ENCODE measurements at places on chromosomes 5 and 9.

- DNase-seq = no peak
Measured at GRCh38 chr5:115297031-115297430, 577 bp upstream of the CCDC112 start.

- DNase-seq = no peak
Measured at GRCh38 chr5:118791926-118792734, 196.2 kb downstream of the DTWD2 start.

GRCh38 chr5:135608761-135609443, 30.1 kb upstream of the CXCL14 start:
- DNase-seq = no peak

DNA sequence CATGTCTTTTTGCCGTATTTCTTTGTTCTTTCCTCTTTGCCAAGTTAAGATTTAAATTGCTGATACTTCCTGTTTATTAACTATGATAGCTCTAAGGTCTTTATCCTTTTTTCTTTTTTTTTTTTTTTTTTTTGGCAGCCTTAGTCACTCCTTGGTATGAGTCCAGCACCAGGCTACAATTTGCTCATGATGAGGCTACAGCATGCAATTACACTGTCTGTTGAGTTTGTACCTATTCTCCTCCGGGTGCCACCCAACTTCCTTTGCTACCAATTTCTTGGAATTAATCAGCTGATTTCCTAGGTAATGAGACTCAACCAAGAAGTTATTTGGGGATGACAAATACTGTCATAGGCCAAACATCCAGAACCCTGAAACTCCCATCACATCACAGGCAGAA, 25.5 kb downstream of the ACTL7B start:
- no peak for DNase-seq

DNA sequence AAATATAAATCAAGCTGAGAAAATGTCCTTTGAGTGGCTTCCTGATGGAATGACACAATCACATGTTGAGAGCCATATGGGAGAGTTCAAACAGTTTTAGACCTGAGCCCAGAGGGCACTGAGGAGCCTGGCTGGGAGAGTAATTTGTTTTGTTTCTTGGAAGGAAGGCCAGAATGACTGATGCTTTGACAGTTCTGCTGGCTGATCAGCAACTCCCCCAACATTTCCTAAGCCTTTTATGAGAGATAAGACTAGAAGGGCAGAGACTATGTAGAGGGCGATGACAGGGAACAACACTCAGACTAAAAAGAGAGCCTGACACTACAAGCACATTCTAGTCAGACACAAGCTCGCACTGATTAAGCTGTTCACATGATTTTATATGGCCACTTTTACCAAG, 169.2 kb downstream of the COX7C start:
- no peak for DNase-seq

- no peak for DNase-seq
Measured at GRCh38 chr9:81264516-81264915, 424.8 kb downstream of the TLE1 start.

- DNase-seq = no peak
Measured at GRCh38 chr5:121424976-121425375, 426.7 kb upstream of the FTMT start.

DNA sequence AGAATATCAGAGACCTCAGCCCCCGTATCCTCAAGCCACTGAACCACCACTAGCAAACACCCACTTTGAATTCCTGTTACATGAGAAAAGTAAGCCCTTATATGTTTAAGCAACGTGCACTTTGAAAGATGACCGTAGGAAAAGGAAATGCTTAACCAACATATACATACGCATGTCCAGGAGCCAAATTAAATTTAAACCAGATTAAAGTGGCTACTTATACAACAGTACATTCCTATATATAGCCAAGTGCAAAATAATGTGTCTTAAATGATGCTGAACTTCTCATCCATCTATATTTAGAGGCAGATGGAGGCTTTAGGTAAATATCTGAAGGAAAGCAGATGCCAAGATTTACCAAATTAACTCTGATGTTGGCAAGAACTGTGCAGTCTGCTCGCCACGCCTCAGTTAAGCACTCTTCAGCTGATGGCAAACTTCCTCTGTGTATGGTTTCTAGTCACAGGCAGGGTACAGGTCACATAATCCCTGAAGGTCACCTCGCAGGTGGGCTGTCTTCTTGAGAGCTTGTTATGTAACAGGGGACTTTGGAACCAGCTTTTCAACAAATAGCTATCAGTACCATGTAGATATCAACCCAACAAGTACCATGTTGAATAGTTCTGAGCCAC, 8.6 kb downstream of the GCNT4 start:
- no peak for DNase-seq

GRCh38 chr9:137205126-137206069, at the start of the genes NDOR1 and TMEM203:
TSS of gene NDOR1 (plus strand) at chr9:137205700. CDS start at chr9:137205778, 78 bp downstream.
TSS of gene TMEM203 (minus strand) at chr9:137205648. CDS start at chr9:137205414, 234 bp downstream.
- DNase-seq = peak; percentile 87

DNA sequence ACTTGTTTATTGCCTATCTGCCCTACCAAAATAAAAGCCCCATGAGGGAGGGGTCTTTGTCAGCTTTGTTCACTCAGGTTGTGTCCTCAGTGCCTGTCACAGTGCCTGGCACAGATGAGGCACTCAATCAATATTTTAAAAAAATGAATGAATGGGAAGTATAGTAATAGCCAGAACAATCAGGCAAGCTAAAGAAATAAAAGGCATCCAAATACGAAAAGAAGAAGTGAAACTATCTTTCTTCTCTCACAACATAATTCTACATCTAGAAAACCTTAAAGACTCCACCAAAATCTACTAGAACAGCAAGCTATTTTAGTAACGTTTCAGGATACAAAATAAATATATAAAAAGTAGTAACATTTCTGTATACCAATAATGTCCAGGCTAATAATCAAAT, 37.8 kb upstream of the C5orf63 start:
- DNase-seq = no peak

DNA sequence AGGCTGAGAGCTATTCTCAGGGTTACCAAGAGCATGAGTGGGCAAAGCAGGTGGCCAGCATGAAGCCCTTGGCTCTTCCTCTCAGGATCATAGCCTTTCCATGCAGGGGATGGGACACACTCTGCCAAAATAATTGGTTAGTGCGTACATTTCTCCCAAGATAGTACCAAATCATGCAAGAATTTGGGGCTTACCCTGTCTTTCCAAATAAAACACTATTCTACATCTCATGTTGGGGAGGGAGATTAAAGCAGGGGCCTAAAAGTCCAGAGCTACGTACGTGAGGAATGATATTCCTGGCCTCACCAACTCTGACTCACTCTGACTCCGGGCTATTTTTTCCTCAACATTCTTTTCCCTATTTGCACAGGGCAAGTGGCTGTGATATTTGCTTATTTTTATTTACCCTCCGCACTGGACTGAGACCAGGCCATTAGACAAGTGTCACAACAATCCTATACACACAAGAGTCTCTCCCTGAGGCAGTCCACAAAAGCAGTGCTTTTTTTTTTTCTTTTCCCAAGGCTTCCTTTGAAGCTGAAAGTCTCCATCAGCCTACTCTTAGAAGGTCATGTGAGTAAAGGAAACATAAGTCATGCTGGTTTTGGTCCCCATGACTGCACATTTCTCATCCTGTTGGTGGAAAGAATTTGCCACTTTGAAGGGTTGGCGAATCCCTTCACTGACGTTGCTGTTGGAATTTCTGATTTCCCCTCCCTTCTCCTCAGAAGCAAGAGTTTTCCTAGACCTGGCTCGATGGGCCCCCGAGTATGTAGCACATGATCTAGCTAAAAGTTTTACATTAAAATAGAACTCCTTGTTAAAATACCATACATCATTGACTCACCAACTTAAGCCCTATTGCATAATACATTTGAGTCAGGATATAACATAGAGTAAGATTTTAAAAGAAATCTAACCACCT, 40.0 kb downstream of the TMEM252 start:
- DNase-seq = no peak

- DNase-seq = no peak
Measured at GRCh38 chr9:14391620-14392019, 77.7 kb upstream of the NFIB start.

DNA sequence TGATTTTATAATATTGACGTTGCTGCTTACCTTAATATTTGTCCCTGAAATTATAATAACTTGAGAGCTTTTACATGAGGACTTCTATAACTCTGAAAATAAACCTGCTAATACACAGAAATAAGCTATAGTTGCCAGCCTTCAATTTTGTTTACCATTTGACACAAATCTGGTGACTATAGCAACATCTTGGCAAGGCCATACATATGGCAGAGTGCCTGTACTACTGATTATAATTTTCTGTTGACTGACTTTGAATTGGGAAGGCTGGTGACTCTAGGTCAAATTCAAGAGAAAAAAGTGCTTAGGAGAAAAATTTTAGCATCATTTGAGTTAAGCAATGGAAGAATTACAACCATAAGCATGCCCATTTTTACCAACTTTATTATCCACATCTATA, 581.4 kb upstream of the PTPRD start:
- no peak for DNase-seq

DNA sequence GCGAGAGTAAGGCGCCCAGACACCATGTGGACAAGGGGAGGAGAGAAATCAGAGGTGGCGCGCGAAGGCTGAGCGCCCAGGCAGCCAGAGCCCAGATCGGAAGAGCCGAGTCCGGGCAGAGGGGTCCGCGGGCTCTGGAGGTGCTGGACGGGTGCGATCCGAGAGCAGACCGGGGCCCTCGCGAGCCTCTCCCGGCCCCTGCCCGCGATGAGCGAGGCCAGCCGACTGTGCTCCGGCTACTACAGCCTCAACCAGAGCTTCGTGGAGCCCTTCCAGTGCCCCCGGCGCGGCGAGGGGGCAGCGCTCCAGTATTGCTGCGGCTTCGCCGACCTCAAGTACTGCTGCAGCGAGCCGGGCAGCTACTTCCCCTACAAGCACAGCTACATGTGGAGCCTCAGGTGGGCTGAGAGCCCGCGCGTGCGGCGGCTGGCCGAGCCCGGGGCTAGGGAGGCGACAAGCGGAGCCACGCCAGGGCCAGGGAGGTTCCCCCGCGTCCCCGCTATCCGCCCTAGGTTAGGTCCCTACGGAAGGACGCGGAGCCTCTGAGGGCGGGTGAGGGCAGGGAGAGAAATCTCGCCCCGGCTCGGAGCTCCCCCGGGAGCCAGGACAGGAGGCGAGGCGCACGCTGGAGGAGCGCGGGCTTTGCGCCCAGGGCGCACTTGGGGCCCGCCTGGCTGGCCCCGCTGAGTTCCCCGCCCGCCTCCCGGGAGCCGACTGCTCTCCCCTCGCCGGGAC, at the start of gene SHISAL2B:
SHISAL2B (plus strand) TSS at position 87 of the 735 bp plus-strand sequence; CDS start at position 208, 121 bp downstream.
- no peak for DNase-seq

DNA sequence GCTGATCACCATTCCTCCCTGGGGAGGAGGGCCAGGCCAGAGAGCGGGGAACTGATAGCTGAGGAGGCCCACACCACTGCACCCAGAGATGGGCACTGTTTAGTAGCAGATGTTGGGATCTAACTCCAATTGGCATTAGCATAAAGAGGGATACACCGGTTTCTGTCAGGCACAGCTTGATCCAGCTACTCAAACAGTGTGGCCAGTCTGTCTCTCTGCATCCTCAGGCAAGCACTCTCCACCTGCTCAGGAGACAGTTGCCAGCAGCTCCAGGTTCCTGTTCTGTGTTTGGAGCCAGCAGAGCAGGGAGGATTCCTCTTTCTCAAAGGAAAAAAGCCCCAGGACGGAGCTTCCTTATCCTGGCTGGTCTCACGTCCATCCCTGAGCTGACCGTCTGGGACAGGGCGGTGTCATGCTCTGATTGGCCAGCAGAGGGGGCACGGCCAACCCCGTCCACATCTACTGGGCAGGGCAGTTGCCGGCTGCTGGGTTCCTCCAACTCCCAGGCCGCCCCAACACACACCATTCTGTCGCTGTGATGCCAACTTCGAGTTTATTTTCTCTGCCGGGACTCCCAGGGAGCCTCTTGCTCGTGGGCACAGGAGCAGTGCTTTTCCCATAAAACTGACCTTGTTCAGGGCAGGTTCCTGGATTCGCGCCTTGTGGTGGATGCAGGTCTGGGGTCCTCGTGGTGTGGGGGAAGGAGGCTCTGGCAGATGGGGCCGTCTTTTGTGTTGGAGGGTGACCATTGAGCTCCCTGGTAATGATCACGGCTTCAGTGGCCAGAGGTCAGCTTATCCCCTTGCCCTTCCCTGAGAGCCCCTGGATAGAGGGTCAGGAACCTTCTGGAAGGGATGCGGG, 47.9 kb downstream of the COL5A1 start:
- DNase-seq = no peak

- no peak for DNase-seq
Measured at GRCh38 chr5:132296412-132297016, 2.3 kb downstream of the SLC22A4 start.

DNA sequence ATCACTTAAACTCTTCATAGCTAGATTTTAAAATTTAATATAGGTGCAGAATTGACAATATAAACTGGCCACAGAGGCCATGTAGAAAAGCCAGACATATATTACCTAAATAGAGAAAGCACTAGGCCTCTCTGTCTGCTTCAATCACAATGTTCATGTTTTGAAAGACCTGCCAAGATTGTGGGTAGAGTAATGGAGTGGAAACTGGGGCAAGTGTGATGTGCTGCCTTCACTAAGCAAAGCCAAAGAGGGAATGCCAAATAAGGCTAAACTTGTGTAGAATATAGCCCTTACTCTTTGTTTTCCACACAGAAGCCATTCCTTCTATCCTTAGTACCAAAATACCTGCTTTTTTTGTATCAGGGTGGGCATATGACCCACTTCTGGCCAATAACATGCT, 15.1 kb upstream of the ISOC1 start:
- DNase-seq = no peak

- DNase-seq = no peak
Measured at GRCh38 chr5:7047511-7048261, 334.5 kb downstream of the TENT4A start.

GRCh38 chr5:84393969-84394368, 9.3 kb upstream of the EDIL3 start:
- DNase-seq = no peak

Data from CD4-positive, alpha-beta T cell treated with Interferon gamma for 1 hour (primary cell).